COLO829 (cell line): ENCODE measurements at places on chromosomes 3 and 15.

DNA sequence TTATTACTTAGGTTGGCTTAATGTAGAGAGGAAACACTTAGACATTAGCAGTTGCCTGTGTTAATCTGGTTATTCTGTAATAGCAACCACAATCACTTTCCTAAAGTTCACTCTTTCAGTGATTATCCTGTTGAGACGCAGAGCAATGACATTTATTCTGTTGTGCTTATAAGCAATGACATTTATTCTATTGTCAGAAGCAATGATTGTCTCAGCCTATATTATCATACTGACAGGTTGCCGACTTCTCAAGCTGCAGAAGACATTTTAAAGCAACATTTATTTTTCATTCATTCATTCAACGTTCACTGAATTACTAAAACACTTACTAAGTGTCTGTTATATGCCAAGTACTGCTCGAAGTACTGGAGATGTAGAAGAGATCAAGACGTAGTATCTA is 193.5 kb upstream of the SLITRK3 start:
- DNase-seq: no peak

GRCh38 chr3:106256249-106256957 is 387.6 kb upstream of the CBLB start:
- DNase-seq: no peak

DNA sequence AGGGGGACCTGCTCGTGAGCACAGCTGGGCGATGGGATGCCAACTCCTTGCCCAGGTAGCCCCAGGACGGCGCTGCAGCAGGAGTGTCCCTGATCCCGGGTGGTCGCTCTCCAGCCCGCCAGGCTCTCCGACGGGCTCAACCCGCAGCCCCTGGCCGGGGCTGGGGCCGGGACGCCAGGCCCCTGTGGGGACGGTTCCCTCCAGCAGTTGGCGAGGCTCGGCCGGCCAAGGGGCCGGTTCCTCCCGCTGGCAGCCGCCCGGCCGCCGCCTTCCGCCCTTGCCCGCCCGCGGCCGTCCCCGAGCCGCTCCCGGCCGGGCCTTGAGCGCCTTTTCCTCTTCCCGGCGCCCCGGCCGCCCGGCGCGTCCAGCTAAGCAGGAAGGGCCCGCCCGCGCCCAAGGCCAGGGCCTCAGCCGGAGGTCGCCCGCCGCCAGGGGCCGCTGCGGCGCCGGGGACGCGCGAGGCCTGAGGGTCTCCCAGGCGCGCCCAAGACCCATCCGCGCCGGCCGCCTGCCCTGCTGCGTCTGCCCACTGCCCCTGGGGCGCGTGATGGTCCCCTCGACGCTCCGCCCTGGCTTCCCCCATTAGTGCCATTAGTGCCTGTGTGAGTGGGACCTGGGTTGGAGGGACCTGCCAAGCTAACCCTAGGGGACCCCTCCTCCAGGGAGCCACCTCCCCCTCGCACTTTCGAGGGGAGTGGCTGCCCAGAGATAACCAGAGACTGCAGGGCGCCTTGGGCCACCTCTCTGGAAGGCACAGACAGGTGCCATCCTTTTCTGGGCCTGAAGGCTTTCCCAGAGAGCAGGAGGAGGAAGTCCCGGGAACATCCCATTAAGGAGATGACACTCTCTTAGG is 106.4 kb downstream of the FBLN2 start:
- no peak for DNase-seq

DNA sequence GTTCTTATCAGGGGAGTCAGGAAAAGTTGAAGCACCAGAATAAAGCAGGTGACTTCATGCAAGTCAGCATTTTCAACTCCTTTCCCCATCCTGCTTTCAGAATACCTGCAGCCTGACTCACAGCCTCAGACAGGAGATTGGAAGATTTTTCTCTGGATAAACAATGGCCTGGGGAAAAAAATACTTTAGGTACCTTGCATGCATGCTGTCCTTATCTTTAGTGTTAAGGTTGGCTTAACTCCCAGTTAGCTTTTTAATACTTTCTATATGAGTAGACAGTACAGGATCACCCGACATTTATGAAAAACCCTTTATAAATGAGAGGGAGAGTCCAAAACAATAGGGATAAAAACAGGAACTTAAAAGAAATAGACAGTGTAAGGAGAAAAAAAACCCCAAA is 53.6 kb downstream of the PAK2 start:
- DNase-seq: no peak

GRCh38 chr3:62727536-62727935 is 147.7 kb downstream of the CADPS start:
- peak; percentile 54 for DNase-seq

GRCh38 chr15:74318376-74319137 is 48.9 kb downstream of the CYP11A1 start:
- no peak for DNase-seq

- DNase-seq: peak; percentile 32
Measured at GRCh38 chr3:33439546-33440327, 468 bp downstream of the UBP1 start.

DNA sequence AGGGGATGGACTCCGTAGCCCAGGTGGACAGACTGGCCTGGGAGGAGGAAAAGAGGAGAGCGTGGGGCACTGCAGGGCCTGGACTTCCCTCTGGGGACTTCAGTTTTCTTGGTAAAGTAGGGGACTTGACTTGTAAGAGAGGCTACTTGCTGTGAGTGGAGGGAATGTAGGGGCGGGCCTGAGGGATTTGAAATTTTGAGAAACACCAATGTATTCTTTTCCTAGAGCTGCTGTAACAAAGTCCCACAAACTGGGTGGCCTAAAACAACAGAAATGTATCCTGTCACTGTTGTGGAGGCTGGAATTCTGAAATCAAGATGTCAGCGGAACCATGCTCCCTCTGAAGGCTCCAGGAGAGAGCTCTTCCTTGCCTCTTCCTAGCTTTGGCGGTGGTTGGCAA is 5.8 kb upstream of the HEG1 start:
- DNase-seq: no peak

DNA sequence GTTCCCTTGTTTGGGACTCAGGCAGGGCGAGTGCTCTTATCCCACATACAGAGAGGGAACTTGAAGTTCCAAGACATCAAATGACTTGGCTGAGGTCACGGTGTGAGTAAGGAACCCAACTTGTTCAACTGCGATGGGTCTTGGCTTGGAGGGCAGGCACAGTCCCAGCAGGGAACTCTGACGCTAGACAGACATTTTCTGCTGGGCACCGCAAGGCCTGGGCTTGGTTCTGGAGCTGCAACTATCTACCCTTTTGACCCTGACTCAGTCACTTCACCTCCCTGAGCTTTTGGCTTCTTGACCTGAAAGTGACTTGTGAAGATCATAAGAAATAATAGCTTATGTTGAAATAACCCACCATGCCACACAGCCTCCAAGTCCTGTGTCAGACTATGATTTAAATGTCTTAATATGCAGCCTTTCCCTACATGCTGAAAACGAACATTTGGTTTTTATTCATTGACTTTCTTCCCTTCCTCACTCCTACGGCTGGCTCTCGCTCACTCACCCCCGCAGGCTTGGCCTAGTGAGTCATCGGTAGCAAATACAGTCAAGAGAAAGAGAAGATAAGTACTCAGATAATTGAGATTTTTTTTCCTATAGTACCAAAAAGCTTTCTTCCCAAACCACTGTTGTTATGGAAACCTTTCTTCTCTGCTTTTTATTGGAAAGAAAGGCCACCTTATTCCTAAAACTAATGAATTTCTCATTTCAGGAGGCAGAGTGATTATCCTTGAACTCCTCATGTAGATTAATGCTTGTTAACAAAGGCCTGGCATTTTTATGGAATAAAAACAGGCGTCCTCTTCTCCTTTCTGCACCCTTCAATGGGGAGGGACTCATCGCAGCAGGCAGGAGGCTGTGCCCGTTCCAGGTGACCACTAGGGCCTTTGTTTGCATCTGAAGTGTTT is 178.4 kb downstream of the ATP10A start:
- peak; percentile 57 for DNase-seq

GRCh38 chr3:185094697-185095096 is 58.2 kb downstream of the C3orf70 start:
- DNase-seq: no peak

DNA sequence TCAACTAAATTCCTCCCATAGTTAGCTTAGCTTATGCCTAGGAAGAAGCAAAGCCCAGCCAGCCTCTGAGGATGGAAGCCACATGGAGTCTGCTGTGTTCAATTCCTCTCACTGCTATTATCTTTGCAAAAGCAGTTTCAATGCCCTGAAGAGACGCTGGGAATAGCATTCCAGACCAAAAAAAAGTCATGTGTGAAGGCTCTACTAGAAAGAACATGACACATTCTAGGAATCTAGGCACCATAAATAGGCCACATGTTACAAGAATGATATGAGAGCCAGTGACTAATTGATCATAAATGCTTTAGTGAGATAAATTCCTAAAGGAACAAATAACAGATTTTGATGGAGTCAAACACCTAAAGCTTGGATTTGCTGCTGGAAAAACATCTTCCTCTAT is 800.8 kb downstream of the TUSC7 start:
- no peak for DNase-seq

DNA sequence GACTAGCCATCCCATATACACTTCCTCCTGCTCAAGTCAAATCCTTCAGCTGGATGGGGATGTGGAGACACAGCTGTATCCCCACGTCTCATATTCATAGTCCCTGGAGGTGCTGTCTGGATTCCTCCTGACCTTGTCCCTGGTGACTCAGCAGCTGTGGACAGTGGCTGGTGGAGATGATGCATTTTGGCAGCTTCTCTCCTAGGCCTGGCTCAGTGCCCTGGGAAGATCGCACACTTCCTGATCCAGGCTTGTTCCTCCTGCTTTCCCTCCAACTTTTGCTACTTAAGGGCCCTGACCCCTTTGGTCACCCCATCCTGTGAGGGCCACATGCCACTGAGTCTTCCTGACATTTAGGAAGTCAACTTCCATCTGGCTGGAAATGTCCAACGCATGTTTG is 44.4 kb downstream of the ADAMTSL3 start:
- DNase-seq: no peak

GRCh38 chr3:49674497-49674983 is 389 bp downstream of the APEH start:
- DNase-seq: no peak

DNA sequence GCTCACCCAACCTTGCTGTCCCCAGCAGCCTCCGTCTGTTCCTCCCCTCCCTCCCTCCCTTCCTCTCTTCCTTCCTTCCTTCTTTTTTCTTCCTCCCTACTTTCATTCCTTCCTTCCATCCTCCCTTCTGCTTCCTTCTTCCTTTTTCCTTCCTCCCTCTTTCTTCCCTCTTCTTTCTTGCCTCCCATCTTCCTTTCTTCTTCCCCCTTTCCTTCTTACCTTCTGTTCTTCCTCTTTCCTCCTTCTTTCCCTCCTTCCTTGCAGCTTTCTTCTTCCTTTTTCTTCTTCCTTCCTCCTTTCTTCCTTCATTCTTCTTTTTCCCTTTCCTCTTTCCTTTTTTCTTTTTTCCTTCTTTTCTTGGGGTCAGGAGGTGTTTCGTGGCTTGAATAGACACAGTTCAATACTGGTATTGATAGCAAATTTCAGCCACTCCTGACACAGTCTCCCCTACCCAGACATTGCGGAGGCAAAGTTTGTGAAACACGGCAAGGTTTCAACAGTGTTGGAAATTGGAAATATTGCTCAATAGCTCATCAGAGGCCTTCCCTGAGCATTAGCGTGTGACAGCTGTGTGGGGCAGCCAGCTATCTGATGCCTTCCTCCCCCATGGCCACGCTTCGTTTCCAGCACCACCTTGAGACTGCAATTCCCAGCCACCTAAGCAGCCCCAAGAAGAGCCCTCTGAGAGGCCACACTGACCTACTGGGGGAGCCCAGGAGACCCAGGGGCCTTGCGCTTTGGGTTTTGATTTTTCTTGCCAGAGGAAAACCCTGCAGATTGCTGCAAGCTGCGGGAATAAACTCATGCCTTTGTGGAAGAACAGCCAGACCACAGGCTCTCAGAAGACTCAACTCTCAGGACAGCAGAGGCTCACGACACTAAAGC is 82.2 kb downstream of the KLF15 start:
- no peak for DNase-seq

GRCh38 chr3:143352850-143353550 is 233.4 kb downstream of the CHST2 start:
- no peak for DNase-seq
